NCI-H1436 treated with DMSO at 0.1 percent for 48 hours (cell line): ENCODE measurements at places on chromosomes 2 and 18.

DNA sequence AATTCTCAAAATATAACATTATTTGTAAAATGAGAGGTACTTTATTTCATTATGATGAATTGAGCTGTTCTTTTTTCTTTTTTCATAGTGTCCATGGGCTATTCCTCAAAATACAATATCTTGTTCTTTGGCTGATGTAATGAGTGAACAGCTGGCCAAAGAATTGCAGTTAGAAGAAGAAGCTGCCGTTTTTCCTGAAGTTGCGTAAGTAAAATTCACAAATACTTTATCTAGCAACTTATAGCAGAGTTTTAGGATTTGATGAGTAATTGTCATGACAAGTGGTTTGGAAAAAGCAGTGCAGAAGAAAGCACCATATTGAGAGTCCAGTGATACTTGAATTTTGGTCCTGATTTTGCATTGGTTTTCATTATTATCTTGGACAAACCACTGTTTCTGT, 9.8 kb downstream of the RIOK3 start:
- no peak for DNase-seq

DNA sequence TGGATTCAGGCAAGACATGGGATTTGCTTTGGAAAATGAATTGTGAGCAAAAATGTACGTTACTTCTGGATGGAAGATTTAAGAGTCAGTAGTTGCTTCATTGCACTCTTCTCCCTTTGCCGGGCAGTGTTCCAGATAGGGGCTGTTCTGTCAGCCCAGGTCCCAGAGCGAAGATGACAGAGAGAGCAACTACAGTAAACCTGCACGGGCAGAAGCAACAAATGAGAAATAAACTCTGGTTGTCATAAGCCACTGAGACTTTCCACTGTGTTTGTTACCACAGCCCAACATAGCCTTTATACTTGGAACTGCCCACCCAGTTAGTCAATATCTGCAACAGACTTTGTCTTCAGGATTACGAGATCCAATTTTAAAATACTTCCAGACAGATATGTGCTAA, 83.3 kb downstream of the CACNB4 start:
- no peak for DNase-seq

DNA sequence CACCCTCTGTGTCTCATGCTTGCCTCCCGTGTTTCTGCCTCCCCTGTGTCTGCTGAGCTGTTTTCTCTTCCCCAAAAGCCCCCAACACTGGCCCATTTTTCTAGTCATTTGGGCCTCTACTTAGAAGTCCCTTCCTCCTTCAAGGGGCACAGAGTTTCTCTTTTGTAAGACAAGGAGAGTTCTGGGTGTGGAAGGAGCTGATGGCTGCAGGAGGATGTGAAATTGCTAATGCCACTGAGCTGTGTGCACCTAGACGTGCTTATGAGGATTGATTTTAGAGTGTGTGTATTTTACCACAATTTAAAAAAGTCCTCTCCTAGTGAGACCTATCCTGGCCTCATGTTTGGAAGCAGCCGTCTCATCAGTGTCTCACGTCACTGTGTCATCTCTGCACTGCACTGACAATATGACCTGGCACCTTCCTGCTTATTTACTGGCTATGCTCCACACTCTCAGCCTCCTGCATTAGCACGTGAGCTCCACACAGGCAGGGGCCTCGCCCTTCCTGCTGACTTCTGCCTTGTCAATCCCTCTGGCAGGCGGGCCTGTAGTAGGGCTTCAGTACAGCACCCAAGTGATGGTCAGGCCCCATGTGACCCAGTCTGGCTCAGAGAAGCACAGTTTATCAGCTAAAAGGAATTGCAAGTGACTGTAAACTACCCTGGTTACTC, 8.0 kb upstream of the MBP start:
- no peak for DNase-seq

DNA sequence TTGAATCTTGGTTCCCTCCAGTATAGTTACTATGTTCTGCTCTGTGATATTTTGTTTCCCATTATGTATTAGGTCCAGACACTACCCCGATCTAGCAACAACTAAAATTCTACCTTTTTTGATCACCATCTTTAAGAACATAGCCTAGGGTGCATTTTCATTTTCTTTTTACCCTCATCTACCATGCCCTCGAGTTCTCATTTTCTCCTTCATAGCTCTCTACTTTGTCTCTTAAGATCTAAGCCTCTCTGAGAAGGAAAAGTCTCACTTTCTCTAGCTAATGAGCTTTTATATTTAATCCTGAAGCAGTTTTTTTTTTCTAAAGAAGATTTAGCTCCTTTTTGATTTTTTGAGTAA, 1089.4 kb upstream of the SLC39A10 start:
- DNase-seq, result no peak

- no peak for DNase-seq
Measured at GRCh38 chr2:238284802-238285515, 3.5 kb downstream of the PER2 start.

DNA sequence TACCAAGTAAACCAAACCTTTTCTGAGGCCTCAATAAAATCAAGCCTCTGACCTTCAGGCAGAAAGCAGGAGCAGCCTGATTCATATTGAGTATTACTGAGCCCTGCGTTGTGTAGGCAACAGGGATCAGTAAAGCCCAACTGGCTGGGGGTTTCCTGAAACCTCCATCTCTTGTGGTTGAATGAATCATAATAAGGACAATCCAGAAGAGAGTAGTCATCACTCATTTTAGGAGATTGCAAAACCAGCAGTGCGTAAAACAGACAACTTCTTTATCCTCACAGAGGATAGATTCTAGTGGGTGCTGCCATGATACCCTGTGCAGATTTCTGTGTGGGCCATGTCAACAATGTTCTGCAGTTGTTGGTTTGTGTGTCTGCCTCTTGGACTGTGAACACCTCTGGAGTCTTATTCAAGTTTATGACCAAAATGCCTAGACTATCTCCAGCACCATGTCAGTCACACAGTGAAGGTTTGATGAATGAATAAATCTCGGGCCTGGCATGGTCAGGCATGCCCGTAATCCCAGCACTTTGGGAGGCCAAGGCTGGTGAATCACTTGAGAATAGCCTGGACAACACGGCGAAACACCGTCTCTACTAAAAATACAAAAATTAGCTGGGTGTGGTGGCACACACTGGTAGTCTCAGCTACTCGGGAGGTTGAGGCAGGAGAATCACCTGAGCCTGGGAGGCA, 51.8 kb upstream of the RAB27B start:
- no peak for DNase-seq

DNA sequence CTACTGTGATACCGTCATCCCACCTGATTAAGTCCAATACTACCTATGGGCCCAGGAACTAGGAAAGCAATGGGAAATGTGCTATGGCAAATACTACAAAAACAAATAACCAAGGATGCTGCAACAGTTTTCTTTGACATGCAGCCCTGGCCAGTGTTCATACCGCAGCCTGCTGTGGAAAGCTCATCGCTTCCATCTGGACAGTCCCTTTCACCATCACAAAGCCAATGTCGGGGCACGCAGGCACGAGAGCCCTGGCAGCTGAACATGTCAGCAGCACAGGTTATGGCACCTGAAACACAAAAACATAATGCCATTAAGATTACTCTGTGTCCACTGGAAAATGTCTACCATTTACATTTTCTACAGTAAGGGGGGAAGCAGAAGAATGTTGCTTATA, 1621.1 kb downstream of the LRP1B start:
- DNase-seq, result no peak

- no peak for DNase-seq
Measured at GRCh38 chr2:44578471-44579093, 216.8 kb downstream of the CAMKMT start.

- DNase-seq, result no peak
Measured at GRCh38 chr2:38201784-38202183, 125.8 kb upstream of the CYP1B1 start.

GRCh38 chr2:64338910-64339500, 115.0 kb upstream of the LGALSL start:
- no peak for DNase-seq

- DNase-seq, result no peak
Measured at GRCh38 chr18:55522011-55522410, 66.0 kb downstream of the TCF4 start.

GRCh38 chr2:27977731-27978312, 87.3 kb downstream of the BABAM2 start:
- DNase-seq, result no peak

DNA sequence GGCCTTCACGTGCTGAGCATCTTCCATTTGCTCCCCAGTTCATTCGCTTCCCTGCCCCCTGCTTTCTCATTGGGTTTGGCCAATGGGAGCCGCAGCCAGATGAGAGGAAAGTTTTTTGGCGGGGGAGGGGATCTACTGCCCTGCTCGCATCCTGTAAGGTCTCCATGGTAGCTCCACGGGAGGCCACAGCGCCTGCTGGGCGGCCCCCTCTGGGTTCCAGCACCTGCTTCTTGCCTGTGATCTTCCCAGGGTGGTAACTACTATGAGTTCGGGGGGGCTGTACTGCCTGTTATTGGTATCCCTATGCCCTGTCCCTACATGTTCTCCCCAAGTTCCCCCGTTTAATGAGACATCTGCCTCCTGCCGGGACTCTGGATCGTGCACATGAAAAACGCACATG, 57.2 kb downstream of the INPP5D start:
- DNase-seq, result no peak

DNA sequence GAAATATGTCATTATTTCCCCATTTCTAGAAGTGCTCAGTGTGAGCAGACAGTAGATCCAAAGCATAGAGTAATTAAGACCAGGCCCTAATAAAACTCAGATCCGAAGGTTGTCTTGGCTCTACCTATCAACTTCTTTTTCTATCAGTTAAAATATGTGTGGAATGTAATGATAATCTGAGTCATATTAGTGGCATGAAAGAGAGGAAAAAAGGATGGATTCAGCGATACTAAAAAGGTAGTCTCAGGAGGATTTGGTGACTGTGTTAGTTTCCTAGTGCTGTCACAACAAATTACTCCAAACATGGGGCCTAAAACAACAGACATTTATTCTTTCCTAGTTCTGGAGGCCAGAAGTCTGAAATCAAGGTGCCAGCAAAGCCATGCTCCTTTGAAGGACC, 103.7 kb upstream of the NABP1 start:
- DNase-seq, result no peak

DNA sequence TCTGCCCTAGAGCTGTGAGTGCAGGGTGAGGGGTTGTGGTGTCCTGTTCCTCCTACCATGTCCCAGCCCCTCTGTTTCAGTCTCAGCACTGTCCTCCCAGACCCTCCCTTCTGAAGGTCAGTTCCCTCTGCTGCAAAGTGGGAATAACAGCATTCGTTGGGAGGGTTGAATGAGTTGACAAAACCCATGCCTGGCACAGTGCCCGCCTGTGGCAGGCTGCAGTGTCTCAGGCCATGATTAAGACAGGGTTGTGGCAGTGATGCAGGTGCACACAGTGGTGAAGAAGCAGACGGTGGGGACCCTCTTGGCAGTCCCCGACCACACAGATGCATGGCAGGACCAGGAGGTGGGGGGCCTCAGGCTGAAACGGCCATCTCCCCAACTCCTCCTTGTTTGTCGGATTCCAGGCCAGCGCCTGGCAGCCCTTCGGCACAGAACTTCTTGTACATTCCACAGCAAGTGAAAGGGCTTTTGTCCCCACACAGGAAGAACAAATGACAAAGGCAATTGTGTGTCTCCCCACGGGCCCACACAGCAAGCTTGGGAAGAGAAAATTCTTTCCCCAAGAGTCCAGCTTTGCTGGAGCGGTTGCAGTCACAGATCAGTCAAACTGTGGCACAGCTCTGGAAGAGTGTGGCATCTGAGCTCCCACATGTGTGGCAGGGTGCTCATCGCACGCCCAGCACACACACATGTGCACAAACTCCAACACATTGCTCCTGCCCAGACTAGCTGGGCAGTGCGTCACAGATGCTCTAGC, 92.0 kb upstream of the MSH2 start:
- no peak for DNase-seq

- no peak for DNase-seq
Measured at GRCh38 chr2:20625491-20626391, 25.2 kb downstream of the HS1BP3 start.

DNA sequence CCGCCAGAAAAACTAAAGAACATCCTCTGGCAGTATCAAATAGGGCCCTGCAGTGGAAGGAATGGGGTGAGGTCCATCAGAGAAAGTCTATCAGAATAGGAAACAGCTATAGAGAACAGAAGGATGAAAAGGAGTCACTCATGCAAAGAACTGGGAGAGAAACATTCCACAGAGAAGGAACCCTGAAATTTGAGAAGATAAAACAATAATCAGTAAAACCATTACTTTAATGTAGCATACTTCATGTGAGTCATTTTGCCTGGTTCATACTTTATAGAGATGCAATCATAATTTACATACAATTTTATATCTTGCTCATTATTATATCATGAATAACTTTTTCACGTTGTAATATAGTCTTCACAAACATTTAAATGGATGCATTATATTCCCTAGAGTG, 402.2 kb downstream of the NCKAP5 start:
- DNase-seq, result no peak

- no peak for DNase-seq
Measured at GRCh38 chr2:191355170-191355758, 110.1 kb downstream of the MYO1B start.

DNA sequence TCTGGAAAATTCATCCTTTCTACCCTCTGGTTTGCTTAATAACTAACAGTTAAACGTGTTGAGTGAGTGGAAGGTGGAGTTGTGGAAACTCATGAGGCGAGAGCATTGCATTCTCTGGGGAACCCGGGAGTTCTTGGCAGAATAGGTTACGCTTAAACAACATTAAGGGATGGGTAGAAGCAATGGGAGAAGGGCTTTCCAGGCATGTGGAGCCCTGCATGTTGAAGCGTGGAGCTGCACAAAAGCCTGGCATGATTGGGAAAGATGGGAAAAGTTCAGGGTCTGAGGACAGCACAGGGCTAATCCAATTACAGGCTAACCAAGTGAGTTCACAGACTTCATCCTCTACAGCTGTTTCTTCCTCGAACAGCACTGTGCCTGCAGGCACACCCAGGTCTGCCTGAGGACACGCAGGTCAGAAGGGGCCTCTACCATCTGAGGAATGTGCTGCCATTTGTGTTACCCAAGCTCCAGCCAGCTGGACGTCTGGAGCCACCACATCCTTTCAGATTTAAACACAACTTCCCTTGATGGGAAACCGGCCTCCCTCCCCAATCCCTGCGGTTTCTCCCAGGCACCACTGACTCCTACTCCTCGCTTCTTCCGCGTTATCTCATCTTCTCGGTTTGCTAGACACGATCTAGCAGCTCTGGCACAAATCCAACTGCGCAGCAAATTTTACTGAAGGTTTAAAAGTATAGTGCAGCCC, 164.2 kb downstream of the ANTXR1 start:
- DNase-seq, result no peak

- no peak for DNase-seq
Measured at GRCh38 chr2:109176928-109177327, 47.9 kb downstream of the SH3RF3 start.

DNA sequence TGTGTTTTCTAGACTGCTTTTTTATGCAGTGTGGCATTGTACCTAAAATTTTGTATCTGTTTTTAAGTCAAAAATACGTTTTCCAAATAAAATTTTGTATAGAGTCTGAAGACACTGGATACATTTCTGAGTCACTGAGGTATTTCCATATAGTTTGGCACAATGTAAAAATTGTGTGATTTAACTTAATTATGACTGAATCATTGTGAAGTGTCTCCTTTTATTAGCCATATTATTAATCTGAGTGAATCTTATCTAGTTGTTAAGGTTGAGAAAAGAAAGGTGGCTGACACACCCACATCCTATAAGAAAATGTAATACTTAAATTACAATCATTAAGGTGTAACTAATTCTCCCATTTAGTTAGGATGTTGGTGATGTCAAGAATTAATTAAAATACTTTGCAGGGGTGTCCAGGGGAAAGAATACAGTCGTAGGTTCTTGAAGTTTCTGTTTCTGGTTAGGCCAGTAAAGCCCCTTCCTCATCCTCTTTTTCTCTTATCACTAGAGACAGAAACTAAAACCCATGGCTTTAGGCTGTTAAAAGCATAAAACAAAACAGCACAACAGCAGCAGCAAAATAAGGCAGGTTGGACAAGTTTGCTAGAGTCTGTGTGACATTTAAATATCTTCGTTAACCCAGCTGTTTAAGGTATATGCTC, 71.6 kb downstream of the UBE2E3 start:
- no peak for DNase-seq
